CD4-positive, alpha-beta memory T cell (primary cell): ENCODE measurements at places on chromosomes 12 and 14.

- no peak for DNase-seq
These were observed 3.8 kb upstream of the ASIC1 start for GRCh38 chr12:50053583-50053982.

DNA sequence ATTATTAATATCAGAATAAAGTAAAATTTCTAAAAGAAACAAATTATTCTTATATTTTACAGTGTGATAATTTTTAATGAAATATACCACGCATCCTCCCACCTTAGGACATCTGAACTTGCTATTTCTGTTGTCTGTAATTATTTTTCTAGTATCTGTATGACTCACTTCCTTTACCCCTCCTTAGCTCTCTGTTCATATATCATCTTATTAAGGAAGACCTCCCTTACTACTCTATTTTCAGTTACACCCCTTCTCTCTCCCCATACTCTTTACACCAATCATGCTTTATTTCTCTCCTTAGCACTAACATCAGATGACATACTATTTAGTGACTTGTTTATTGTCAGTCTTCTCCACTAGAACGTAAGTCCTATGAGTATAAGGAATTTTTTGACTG, 34.2 kb upstream of the C12orf50 start:
- DNase-seq, result no peak

DNA sequence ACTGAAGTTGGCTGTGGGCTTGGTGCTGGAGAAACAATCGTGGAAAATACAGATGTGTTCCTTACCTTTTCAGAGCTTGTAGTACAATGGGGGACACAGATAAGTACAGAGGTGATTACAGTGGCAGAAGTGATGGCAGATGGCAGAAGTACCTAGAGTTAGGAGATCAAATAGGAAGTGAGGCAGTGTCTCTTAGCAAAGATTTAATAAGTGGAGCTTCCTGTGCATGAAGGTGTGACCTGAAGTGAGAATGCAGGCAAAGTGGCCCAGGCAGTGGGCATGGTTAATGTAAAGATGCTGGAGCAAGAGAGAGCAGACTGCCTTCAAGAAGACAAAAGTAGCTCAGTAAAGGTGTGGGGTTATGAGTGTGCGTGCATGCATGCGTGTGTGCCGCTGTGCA, 16.0 kb downstream of the LRRK2 start:
- DNase-seq, result no peak

GRCh38 chr12:1425396-1425729, 169.0 kb downstream of the FBXL14 start:
- DNase-seq, result no peak

GRCh38 chr14:32625211-32625610, 296.1 kb downstream of the AKAP6 start:
- no peak for DNase-seq

DNA sequence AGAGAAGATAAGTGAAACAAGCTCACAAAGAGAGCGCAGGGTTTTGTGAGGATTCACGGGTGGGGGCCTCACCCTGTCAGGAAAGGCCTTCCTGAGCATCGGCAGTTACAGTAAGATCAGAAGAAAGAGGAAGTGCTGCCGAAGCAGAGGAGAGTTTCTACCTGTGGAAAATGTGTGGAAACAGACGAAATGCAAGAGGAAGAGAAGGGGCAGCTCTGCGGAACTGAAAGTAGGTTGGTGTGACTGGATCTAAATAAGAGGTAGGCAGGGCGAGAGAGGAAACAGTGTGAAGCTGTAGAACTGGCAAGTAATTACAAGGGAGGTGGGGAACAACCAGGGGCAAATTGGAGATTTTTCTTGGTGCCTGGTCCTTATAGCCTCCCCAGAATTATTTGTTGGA, 2.6 kb downstream of the GPR68 start:
- DNase-seq, result peak; percentile 47

DNA sequence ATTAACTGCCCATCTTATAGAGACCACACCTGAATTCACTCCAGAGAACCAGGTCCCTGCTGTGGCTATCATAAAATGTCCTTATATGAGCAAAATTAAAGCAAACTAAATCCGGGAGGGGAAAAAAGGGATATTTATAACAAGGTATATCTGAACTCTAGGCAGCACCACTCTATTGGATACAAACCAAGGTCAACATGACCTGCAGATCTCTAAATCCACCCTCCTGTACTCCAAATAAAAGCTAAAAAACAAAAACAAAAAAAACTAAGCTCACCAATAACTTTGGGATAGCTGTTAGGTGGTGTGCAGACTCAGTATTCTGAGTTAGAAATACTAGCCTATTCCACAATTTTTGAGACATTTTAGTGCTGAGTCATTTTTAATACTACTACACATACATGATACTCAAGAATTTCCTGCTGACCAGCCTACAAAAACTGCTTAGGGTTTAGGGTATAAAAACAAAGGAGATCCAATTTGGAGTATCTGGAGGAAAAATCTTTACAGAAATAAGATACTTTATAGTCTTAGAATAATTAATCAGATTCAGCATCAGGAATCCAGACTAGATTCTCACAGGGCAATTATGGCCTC, 46.6 kb upstream of the LTBP2 start:
- no peak for DNase-seq

DNA sequence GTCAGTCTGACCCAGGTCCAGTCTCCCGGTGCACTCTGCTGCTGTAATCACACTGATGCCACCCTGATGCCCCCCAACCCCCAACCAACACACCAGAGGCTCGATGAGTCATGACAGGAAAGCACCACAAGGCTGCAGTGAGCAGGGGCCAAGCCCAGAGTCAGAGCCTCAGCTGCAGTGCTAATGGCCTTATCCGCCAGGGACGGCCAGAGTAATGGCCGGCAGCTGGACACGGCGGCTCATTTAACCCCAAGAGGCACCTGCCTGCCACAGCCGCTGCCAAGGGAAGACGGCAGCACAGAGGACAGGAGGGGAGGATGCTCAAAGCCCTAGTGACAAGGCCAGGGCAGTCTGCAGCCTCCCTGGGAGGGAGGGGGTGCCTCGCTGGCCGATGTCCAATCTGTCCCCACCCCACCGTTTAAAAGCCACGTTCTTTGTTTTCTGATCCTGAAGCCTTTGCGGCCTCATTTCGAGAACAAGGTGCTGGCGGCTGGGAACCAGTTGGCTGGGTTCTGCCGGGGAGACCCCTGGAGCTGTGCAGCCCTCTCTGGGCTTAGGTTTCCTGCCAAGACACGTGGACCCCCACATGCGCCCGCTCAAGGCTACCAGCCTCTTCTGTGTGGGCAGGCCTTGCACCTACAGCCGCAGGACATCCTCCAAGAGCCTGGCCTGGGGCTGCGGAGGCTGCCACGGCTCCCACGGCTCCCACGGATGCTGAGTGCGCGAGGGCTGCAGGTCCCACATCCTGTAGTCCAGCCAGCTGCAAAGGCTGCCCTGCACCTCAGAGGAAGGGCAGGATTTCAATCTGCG, 13.1 kb downstream of the CCDC85C start:
- DNase-seq, result no peak

DNA sequence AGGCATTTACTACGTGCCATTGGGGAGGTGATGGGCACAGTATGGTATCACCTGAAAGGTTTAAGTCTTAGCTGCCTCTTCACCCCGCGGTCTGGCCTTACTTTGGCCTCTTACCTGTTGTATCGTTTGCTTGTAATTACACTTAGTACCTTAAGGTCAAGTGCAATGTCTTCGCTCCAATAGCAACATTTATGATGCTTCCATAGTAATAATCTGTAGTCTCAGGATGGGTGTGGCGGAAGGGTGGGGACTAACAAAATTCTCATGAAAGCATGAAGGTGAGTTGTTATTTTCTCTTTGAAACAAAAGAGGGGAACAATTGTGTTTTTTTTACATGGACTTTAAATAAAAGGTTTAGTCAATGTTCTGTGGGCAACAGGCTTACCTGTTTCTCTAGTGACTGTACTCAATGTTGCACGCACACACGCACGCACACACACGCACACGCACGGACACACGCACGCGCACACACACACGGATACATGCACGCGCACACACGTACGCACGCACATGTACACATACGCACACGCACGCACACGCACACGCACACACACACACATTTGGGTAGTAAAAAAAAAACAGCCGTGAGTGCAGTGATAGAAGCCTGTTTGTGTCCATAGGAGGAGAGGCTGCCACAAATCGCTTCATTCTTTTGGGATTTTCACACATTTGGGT, 91.4 kb downstream of the DNAH10 start:
- DNase-seq, result no peak

- DNase-seq, result no peak
These were observed 233.2 kb downstream of the MDGA2 start for GRCh38 chr14:47442211-47442610.

GRCh38 chr14:50947446-50947845, 3.2 kb upstream of the PYGL start:
- DNase-seq, result no peak

- no peak for DNase-seq
These were observed 3.6 kb downstream of the UBC start for GRCh38 chr12:124910561-124911478.

- no peak for DNase-seq
These were observed 404.9 kb downstream of the AEBP2 start for GRCh38 chr12:19844224-19844623.

- DNase-seq, result no peak
These were observed 65.9 kb downstream of the RFX4 start for GRCh38 chr12:106648736-106649135.
